ENCODE measurements at places on chromosomes 12 and 14.

DNA sequence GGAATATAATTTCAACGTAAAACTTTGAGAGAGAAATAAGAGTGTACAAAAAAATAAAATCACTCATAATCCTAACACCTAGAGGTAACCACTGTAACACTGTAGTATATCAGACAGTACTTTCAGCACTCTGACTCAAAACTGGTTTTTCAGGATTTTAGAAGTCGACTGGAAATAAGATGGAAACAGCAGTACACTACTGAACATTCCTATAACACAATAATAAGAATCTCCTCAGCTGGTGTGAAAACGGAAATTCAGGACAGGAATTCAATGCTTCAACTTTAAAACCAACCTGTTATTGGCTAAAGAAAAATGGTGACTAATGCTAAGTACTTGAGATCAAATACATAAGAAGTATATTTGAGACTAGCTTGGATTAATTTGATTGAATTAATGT, 12.3 kb upstream of the PITPNM2 start:
- no peak for DNase-seq

- no peak for DNase-seq
Observed at GRCh38 chr14:55015006-55015405, 11.9 kb downstream of the WDHD1 start.

DNA sequence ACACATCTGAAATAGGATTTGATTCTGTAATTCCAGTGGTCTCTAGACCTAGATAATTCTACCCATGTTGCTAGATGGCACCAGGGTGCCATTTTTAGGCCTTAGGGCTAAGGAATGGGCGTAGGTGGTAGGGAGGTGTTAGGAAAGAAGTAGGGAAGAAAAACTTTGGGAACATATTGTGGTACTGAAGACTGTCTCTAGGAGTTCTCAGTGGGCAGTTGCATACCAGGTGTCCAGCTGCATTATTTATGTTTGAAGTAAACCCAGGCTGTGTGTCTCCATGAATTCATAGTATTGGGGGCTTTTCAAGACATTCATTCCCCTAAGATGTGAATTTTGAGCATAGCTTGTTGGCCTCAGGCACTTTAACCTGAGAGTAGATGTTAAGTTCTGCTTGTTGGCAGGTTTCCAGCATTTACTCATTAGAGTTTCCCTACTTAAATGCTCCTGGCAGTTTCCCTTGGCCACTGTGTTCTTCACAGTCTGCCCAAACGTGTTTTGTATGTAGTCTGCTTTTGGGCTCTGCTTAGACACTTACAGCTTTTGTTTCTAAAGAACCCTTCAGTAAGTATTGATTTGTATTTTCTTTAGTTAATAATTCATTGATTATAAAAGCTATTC, 31.5 kb upstream of the CCT2 start:
- peak; percentile 3 for DNase-seq

- no peak for DNase-seq
Observed at GRCh38 chr12:5806371-5807089, 138.5 kb downstream of the ANO2 start.

DNA sequence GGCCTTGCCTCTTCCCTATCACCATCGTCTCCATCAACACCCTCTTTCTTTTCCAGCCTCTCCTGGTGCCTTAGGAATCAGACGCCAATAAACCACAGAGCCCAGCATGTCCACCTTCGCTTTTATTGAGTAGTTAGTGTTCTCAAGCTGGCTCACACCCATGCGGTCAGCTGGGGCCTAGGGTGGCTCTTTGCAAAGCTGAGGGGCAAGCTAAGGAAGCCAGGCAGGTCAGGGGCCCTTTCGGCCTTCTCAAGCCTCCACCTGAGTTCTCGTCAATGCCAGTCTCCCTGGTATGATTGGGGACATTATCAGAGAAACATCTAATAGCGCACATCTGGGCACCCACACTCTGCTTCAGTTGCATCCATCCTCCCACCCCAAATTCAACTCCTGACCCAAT, 737 bp upstream of the TEX52 start:
- no peak for DNase-seq

- no peak for DNase-seq
Observed at GRCh38 chr12:87671757-87672156, 357.4 kb downstream of the C12orf50 start.

GRCh38 chr12:19846574-19846973, 407.3 kb downstream of the AEBP2 start:
- no peak for DNase-seq

- DNase-seq = no peak
Observed at GRCh38 chr12:43835264-43835655, 621 bp upstream of the TMEM117 start.

DNA sequence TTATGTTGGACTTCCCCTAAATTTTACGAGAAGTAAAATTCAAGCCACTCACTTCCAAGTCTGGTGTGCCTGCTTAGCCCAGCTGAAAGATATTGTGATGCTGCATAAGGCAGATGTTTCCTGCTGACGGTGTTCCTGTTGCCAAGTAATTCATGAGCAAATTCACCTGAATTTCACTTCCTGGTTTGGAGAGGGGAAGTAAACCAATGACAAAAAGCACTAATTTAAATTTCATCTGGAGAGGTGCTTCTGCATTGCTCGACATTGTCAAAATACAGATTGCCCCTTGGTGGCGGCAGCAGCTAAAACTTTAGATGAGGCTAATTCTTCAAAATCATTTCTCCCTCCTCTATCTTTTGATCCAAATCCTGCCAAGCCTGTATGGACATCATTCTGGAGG, 281.1 kb downstream of the AACS start:
- DNase-seq = peak; percentile 23

GRCh38 chr14:74516451-74517160, 23.0 kb downstream of the ISCA2 start:
- no peak for DNase-seq

DNA sequence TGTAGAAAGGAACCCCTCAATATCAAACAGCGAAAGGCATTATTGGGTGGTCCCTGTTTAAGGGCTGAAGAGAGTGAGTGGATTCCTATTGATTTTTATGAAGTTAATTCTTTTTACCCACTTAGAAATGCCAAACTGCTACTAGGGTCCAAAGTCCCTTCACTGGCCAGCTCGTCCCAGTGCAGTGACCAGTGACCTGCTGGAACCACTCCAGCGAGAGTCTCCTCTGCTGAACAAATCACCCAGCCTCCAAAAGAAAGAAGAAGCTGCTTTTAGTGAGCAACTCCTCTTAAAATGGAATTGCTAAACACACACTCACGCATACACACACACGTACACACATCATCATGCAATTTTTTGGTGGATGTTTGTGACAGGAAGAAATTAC, 198.2 kb upstream of the PLEKHG7 start:
- no peak for DNase-seq

GRCh38 chr14:51931308-51931707, 58.0 kb upstream of the RTRAF start:
- no peak for DNase-seq

GRCh38 chr14:74235017-74235416, 4.2 kb upstream of the VSX2 start:
- DNase-seq = no peak

DNA sequence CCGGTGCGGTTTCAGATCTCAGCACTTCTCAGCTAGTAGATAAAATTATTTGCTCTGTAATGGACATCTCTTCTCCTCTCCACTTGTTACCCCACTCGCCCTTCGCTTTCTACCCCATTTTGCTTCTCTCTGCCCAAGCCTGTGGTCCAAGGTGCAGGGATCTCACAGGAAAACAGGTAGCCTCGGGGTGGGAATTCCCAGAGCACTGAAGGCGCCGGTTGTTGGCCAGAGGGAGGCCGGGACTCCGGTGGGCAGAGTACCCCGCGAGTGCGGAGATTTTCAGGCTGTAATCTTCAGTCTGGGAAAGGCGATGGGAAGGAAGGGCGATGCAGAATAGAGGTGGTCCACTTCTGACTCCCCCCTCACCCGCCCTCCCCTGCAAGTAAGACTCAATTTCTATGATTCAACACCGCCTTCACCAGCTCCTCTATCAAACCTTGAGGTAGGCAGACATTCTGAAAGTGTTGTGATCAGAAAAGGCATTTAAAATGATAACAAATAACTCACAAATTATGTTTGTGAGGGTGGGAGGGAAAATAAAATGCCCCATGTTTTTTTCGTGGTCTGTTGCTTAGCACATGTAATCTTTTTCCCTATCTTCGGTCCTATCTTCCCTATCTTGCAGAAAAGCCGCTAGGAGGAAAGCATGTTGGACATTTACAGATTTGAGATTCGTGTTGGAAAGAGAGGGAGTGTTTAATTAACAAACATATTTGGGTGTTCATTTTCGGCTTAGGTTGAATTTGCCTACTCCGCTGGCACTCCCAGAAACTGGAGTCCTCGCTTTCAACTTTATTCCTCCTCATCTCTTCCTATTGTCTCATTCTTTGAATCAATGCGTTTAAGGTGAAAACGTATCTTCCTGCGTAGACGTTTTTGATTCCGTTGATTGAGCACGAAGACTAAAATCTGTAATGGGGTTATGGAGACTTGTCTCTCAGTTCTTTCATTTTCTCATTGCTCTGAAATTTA, 8.5 kb downstream of the FOXG1 start:
- DNase-seq = no peak

DNA sequence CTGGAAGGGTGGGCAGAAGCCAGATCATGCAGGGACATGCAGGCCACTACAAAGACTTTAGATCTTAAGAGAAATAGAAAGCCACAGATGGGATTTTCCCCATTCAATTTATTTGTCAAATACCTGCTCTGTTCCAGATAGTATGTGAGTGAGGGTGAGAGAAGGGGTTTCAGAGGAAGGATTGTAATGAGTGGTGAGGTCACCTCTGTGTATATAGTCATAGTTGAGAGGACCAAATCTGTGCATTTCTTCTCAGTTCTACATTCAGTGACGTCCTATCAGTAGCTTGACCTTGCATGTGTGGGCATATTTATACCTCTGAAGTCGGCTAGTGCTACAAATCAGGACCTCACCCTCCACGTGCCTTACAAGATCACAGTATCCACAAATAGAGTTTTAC, 31.2 kb upstream of the RBM19 start:
- DNase-seq = no peak

- no peak for DNase-seq
Observed at GRCh38 chr12:132481345-132481744, 8.6 kb upstream of the FBRSL1 start.

DNA sequence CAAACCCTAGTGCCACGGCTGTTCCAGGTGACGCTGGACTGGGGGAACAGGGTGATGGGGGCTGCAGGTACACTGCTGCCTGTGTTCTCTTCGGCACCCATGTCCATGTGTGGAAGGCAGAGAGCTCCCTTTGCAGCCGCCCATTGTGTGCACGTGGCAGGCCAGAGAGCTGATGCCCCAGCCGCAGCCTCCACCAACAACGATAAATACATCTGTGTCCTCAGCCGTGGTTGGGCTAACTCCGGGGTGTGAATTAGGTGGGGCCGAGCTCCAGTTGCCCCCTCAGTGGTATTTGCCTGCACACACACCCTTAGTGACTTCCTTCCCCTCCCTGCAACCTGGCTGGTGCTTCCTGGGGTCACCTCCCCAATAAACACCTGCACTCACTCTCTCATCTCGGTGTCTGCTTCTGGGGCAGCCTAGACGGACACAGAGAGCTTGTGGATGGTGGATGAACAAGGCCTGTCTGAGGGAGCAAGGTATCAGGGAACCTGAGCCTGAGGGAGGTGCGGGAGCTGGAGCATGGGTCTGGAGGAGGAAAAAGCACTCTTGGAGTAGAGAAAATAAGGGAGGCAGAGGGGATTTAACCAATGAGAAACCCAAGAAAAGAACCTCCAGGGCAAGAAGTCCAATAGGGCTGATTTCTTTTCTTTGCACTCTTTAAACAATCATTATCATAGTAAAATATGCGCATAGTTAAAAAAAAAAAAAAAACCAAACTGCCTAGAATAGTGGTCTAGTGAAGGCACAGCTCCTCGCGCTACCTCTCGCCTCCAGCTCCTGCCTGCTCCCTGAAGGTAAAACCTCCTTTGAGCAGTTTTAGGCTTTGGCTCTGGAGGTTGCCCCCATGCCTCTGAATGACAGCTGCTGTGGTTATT, 112.6 kb downstream of the ZNF664 start:
- no peak for DNase-seq
